Breast epithelium (tissue), 4 donors: ENCODE measurements at places on chromosomes 5 and 9. TPM values are rescaled to one million over a fixed set of nuclear protein-coding genes. Genes with fewer than 3 reads are reported as not detected.

GRCh38 chr5:79692596-79692995 lies 3.0 kb downstream of the CMYA5 start:
- H3K36me3 ChIP-seq, result no peaks in the 10 kb centered on the region
- DNase-seq, result no peak
- no peaks in the 10 kb centered on the region for H3K4me1 ChIP-seq
- H3K4me3 ChIP-seq, result no peak overlapping the region
- no peaks in the 10 kb centered on the region for H3K27me3 ChIP-seq
- H3K27ac ChIP-seq, result no peak overlapping the region

- H3K36me3 ChIP-seq, result no peaks in the 10 kb centered on the region
- peak; percentile 46 for DNase-seq
- peak within 1 kb of the TSS; percentile 62 for H3K4me3 ChIP-seq
- peak within 1 kb of the TSS; percentile 82 for H3K27ac ChIP-seq
Measured at GRCh38 chr9:70043689-70044489, at the start of gene MAMDC2. TSS of gene MAMDC2 (plus strand) at chr9:70043848. CDS start at chr9:70044198, 350 bp downstream.

GRCh38 chr5:84372066-84372695 lies 12.5 kb downstream of the EDIL3 start:
- H3K4me3 ChIP-seq, result no peak overlapping the region
- no peaks in the 10 kb centered on the region for H3K4me1 ChIP-seq
- no peak for DNase-seq
- H3K27ac ChIP-seq, result no peak overlapping the region
- no peaks in the 10 kb centered on the region for H3K27me3 ChIP-seq

- no peak for DNase-seq
- H3K27ac ChIP-seq, result no peak overlapping the region
- no peaks in the 10 kb centered on the region for H3K36me3 ChIP-seq
Measured at GRCh38 chr9:126235336-126236243, 91.0 kb upstream of the MVB12B start.

DNA sequence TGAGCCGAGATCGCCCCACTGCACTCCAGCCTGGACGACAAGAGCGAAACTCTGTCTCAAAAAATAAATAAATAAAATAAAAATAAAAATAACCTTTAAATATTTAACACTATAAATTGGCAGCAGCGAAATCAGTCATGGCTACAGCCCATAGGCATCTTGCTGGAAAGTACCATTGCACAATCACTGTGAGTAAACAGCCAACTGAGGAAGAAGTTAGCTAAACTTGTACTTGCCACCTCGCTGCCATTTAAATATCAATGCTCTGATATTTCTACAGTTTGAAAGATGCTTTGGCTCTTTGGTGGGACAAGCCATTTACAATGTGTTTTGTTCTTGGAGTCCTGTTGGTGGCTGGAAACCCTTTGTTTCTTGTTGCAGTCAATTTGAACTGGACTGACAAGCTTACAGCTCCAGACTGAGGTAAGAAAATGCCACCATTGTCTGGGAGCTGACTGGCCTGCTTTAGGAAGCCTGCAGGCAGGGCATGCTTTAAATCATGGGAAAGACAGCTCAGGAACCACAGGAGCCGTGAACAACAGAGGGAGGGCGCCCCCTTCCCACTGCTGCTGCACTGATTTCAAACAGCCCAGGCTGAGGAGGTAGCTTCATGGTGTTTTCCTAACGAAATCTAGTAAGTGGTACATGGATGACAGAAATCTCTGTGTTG lies 322.8 kb upstream of the RFX3 start:
- no peaks in the 10 kb centered on the region for H3K27me3 ChIP-seq
- H3K36me3 ChIP-seq, result no peaks in the 10 kb centered on the region
- H3K27ac ChIP-seq, result peak overlapping the region; percentile 56
- no peak for DNase-seq
- no peaks in the 10 kb centered on the region for H3K4me1 ChIP-seq
- no peak overlapping the region for H3K4me3 ChIP-seq

DNA sequence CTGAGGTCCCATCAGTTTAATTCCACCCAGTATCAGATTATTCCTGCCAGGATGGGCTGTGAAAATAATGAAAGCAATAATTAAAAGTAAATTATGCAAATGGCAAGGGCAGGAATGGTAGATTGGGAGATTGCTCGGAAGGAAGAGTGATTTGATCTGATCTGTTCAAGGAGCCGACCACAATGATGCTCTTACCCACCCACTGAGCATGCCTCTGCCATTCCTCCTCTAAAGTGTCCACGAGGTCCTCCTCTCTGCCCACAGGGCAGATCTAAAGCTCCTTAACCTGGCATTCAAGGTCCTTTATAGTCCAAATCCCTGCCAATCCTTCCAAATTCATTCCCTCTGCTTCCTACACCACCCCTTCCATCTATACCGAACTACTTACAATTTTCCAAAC lies 147.8 kb downstream of the TTLL11 start:
- DNase-seq, result no peak
- no peak overlapping the region for H3K27ac ChIP-seq
- no peaks in the 10 kb centered on the region for H3K36me3 ChIP-seq
- H3K4me3 ChIP-seq, result no peak overlapping the region
- no peaks in the 10 kb centered on the region for H3K4me1 ChIP-seq

DNA sequence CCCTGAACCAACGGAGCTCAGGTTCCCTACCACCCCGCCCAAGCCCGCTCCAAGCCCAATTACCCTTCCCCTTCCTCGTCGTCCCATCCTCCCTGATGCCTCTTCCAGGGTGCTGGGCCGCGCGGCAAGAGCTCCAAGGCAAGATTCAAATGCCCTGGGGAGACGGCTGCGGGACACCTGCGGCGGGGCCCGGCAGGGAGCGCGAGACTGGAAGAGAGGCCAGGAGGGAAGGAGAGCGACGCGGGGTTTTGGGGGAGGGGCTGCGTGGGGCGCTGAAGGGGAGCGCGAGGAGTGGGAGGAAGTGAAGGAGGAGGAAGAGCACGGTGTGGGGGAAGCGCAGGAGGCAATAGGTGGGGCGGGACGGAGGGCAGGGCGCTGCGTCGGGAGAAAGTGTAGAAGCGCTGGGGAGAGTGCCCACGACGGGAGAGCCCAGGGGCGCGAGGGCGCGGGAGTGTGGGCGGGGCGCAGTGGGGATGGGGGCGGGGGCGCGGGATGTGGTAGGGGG lies 975 bp upstream of the NXNL2 start:
- no peak for DNase-seq
- H3K36me3 ChIP-seq, result no peaks in the 10 kb centered on the region
- no peaks in the 10 kb centered on the region for H3K27me3 ChIP-seq
- H3K4me1 ChIP-seq, result peaks cover 7% of the 10 kb centered on the region

GRCh38 chr9:83219154-83219923 lies 156.4 kb upstream of the RASEF start:
- no peaks in the 10 kb centered on the region for H3K4me1 ChIP-seq
- peak overlapping the region; percentile 79 for H3K27ac ChIP-seq
- no peaks in the 10 kb centered on the region for H3K27me3 ChIP-seq
- DNase-seq, result peak; percentile 35
- H3K4me3 ChIP-seq, result peak overlapping the region; percentile 53

GRCh38 chr9:121261107-121261460 lies 6.9 kb upstream of the GSN start:
- H3K4me3 ChIP-seq, result no peak overlapping the region
- peak overlapping the region; percentile 66 for H3K27ac ChIP-seq
- no peak for DNase-seq
- peaks cover 7% of the 10 kb centered on the region for H3K4me1 ChIP-seq

DNA sequence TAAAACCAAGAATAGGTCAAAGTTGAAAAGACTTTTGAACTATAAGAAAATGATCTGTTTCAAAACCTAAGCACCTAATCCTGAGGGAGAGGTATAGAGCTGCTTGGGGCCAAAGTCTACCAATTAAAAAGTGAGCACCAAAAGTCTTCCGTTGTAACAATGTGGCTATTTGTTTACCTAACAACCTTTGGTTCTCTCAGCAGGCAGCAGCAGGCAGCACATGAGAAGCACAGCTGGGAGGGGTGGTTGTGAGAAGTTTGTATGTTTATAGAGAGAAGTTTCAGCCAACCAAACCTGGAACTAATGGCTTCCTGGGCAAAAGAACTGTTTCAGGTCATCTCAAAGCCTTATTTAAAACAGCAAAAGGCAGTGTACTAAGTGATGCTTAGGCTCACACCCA lies 59.8 kb upstream of the TBC1D9B start:
- H3K27ac ChIP-seq, result no peak overlapping the region
- H3K27me3 ChIP-seq, result no peaks in the 10 kb centered on the region
- H3K4me3 ChIP-seq, result no peak overlapping the region
- no peaks in the 10 kb centered on the region for H3K4me1 ChIP-seq
- DNase-seq, result no peak

DNA sequence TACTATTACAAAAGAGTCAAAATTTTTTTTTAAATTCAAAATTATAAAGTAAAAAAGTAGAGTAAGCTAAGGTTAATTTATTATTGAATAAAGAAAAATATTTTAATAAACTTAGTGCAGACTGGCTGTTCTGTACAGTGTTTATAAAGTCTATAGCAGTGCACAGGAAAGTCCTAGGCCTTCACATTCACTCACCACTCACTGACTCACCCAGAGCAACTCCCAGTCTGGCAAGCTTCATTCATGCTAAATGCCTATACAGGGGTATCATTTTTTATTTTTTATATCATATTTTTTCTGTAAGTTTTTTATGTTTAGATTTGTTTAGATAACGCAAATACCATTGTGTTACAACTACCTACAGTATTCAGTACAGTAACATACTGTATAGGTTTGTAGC lies 700.7 kb upstream of the GRAMD2B start:
- no peak overlapping the region for H3K27ac ChIP-seq
- H3K4me3 ChIP-seq, result no peak overlapping the region
- no peaks in the 10 kb centered on the region for H3K36me3 ChIP-seq
- H3K27me3 ChIP-seq, result no peaks in the 10 kb centered on the region

GRCh38 chr5:128844354-128844923 lies 120.8 kb upstream of the SLC27A6 start:
- H3K4me3 ChIP-seq, result no peak overlapping the region
- no peaks in the 10 kb centered on the region for H3K27me3 ChIP-seq
- no peak for DNase-seq

GARIN3 gene
- total RNA-seq, result not detected

PCDHA5 gene
- total RNA-seq, result 0.66 TPM

FAM81B gene
- total RNA-seq, result not detected

RALGPS1 gene
- total RNA-seq, result 30.7 TPM

C5orf52 gene
- not detected for total RNA-seq
